Kidney glomerular epithelial cell (primary cell): ENCODE measurements at places on chromosomes 12 and 14.

GRCh38 chr14:101232340-101233020 lies 328.8 kb upstream of the DIO3 start:
- no peak for DNase-seq

DNA sequence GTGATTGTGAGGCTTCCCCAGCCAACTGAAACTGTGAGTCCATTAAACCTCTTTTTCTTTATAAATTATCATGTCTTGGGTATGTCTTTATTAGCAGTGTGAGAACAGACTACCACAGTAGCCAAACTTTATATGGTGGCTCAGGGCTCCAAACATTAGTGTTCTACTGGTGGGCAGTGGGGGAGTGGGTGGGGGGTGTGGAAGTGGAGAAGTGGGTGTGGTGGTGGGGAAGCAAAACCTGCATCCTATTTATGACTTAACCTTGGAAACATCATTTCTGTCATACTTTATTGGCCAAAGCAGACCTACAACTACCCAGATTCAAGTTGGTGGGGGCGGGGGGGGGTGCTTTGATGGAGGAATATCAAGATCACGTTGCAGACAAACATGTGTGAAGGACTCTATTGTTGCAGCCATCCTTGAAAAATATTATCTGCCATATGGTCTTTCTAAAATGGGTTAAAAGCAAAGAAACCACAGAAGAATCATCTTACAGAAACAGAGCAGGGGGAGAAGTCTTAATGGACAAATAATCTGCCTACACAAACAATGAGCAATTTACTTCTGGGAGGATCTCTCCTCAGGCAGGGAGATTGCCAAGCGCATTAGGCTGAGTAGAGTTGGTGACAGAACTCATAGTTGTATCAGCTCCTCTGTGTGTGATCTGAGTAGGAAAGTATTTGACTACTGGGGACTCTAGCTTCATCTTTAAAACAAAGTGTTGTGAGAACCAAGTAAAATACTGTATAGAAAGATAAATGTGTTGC lies 1.4 kb upstream of the PWP1 start:
- DNase-seq: peak; percentile 2

DNA sequence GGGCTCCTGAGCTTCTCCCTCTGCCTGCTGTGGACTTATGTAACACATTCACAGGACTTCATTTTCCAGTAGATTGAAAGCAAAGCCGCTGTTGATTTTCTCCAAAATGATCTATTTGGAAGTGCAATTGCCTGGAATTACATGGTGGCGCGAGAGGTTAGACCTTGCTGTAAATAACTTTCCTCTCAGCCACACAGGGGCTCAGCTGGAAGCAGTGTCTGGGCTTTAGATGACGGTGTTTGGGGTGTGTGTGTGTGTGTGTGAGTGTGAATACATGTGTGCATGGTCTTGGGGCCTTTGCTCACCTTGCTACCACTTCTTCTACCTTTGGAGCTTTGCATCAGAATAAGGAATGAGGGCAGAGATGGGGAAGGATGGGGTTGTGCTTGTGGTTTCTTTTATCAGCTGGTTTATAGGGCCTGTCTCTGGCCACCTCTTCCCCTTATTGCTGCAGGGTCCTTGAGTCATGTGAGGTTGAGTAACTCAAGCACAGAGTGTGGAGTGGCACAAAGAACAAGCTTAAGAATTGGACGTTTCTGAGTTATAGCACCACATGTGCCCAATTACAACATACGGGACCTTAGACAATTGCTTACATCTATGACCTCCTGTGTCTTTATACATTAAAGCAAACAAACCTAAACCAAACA lies 280.6 kb downstream of the NRXN3 start:
- DNase-seq: no peak

- peak; percentile 30 for DNase-seq
Observed at GRCh38 chr12:118345355-118345754, 27.4 kb downstream of the TAOK3 start.
